ENCODE measurements at places on chromosomes 3 and 15. TPM values are rescaled to one million over a fixed set of nuclear protein-coding genes. Genes with fewer than 3 reads are reported as not detected.

DNA sequence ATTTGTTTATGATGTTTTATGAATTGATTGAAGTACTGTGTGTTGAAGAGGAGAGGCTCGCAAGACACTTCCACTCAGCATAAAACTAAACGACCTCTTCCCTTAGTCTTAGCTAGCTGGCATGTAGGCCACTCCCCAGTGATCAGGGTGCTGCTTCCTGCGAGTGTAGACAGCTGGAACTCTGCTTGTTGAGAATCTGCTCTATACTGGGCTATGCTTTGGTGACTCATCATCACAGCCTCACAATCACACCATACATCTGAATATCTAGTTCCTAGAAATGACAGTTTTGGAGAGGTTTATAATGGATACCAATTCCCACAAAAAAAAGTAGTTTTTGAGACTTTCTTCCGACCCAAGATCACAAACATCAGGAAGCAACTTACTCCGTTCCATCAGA lies 1.5 kb upstream of the SLC24A5 start:
- no peak for DNase-seq

Gene IL16
- total RNA-seq, result 4.2 TPM

DNA sequence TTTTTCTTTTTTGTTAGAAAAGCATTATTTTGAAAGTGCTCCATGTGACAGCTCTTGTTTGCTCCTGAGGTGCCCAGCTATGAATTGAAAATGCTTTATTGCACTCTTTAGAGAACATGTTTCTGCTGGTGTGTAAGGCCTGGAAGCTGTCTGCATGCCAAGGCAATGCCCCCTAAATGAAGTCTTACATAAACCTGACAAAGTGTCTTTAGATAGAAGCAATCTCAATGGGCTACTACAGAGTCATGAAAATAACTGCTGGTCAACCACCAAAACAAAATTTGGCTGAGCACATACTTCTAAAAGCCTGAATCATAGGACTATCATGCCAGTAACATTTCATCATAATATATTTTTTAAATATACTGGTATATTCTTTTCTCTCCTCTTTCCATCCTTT lies 178.7 kb downstream of the THRB start:
- no peak for DNase-seq

GRCh38 chr3:151816091-151816604 lies 2.2 kb downstream of the AADAC start:
- no peak for DNase-seq

Gene ALS2CL
- total RNA-seq, result 38.2 TPM
